ENCODE measurements at places on chromosomes 7 and 10. TPM values are rescaled to one million over a fixed set of nuclear protein-coding genes. Genes with fewer than 3 reads are reported as not detected.

The ABCB1 gene
- 109 TPM for total RNA-seq

The IKZF1 gene
- 48.4 TPM for total RNA-seq

The SFRP4 gene
- not detected for total RNA-seq

The CYP2C8 gene
- 2.9 TPM for total RNA-seq

The CC2D2B gene
- total RNA-seq, result 1.6 TPM

The GRM3 gene
- total RNA-seq, result not detected

The CYP2C9 gene
- total RNA-seq, result 12.4 TPM

DNA sequence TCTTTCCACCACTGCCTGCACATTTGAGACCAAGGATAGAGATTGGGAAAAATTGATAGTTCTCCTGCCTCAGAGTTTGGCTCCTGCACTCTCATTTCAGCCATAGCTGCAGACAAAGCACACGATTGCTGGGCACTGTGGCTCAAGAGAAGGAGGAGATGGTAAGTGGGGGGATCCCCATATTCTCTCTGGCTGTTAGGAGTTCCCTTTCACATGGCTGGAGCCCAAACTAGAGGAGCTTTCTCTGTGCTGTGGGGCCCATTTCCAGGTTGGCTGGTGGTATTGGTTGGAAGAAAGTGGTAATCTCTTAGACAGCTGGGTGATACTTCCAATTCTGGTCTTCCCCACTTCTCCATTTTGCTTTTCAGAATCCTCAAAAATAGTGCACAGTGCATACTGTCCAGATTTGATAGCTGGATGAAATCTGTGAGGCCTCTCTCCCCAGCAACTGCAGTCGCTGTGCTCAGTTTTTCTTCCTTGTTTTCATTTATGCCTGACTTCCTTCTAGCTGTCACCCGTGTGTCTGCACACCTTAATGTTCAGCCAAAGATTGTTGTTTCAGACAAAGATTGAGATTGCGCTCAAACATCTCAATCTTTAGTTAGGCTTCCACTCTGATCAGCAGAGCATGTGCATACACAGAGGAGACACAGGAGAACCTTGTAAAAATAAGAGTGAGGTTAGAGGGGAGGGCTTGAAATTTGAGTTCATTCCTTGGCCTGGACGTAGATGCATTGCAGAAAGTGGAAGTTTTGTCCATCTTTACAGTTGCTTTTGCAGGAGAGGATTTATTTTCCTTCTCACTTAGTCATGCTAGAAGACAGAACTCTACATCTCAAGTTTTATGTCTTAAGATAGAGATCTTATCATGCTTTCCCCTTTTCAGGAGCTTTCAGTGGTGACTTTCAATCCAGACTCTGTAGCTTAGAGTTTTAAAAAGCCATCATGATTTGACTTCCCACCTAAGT is 28.6 kb downstream of the RABGEF1 start:
- no peak for DNase-seq
- H3K4me3 ChIP-seq, result no peak overlapping the region
- H3K4me1 ChIP-seq, result peaks cover 33% of the 10 kb centered on the region
- no peaks in the 10 kb centered on the region for H3K27me3 ChIP-seq
- H3K36me3 ChIP-seq, result no peaks in the 10 kb centered on the region

GRCh38 chr10:82278401-82279182 is 403.6 kb downstream of the NRG3 start:
- no peak overlapping the region for H3K4me3 ChIP-seq
- H3K36me3 ChIP-seq, result no peaks in the 10 kb centered on the region
- DNase-seq, result peak; percentile 9
- no peaks in the 10 kb centered on the region for H3K27me3 ChIP-seq

- no peak overlapping the region for H3K27ac ChIP-seq
- no peak overlapping the region for H3K4me3 ChIP-seq
- H3K36me3 ChIP-seq, result no peaks in the 10 kb centered on the region
- no peak for DNase-seq
- H3K4me1 ChIP-seq, result peaks cover 9% of the 10 kb centered on the region
These were observed 10.8 kb upstream of the GATA3 start for GRCh38 chr10:8043569-8044306.

DNA sequence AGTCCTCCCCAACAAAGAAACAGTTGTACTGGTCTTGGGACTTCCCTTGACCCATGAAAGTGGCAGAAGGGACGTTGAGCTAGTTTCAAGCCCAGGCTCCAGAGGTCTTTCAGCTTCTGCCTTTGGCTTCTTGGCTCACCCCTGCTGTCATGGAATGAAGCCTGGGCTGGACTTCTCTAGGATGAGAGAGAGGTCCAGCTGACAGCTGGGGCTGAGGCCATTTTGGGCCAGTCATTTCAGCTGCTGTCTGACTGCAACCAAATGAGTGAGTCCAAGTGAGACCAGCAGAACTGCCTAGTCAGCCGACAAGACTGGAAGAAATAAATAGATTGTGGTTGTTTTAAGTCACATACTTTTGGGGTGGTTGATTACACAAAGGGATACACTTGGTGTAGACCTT is 76.6 kb downstream of the TMEM178B start:
- DNase-seq, result no peak
- no peaks in the 10 kb centered on the region for H3K27me3 ChIP-seq
- H3K4me1 ChIP-seq, result no peaks in the 10 kb centered on the region

- no peaks in the 10 kb centered on the region for H3K36me3 ChIP-seq
- no peak overlapping the region for H3K27ac ChIP-seq
- no peaks in the 10 kb centered on the region for H3K27me3 ChIP-seq
These were observed 291.7 kb downstream of the TCF7L2 start for GRCh38 chr10:113241599-113242360.

- H3K4me3 ChIP-seq, result no peak overlapping the region
- H3K27ac ChIP-seq, result no peak overlapping the region
- no peak for DNase-seq
- H3K27me3 ChIP-seq, result peaks cover 52% of the 10 kb centered on the region
- peaks cover 23% of the 10 kb centered on the region for H3K4me1 ChIP-seq
- no peaks in the 10 kb centered on the region for H3K36me3 ChIP-seq
These were observed 3.2 kb downstream of the DPYSL4 start for GRCh38 chr10:132189810-132190422.

DNA sequence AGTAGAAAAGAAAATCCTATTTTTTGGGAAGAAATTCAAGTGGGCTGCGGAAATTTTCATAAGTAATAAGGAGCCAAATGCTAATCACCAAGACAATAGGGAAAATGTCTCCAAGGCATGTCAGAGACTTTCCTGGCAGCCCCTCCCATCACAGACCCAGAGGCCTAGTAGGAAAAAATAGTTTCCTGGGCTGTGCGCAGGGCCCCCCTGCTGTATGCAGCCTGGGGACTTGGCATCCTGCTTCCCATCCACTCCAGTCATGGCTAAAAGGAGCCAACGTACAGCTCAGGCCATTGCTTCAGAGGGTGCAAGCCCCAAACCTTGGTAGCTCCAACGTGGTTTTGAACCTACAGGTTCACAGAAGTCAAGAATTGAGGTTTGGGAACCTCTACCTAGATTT is 12.8 kb upstream of the POT1 start:
- no peak overlapping the region for H3K27ac ChIP-seq
- H3K27me3 ChIP-seq, result no peaks in the 10 kb centered on the region
- no peaks in the 10 kb centered on the region for H3K36me3 ChIP-seq
- no peaks in the 10 kb centered on the region for H3K4me1 ChIP-seq
- no peak for DNase-seq

DNA sequence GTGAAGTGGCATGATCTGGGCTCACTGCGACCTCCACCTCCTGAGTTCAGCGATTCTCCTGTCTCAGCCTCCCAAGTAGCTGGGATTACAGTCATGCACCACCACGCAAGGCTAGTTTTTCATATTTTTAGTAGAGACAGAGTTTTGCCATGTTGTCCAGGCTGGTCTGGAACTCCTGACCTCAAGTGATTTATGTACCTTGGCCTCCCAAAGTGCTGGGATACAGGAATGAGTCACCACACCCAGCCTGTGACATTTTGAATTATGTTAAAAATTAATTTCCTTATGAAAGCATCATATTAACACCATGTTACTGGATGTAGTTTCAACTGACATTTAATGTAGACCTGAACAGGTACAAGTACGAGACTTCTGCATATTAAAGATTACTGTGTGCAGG is 24.3 kb downstream of the ABCB4 start:
- no peaks in the 10 kb centered on the region for H3K27me3 ChIP-seq
- no peaks in the 10 kb centered on the region for H3K36me3 ChIP-seq
- H3K4me1 ChIP-seq, result no peaks in the 10 kb centered on the region
- H3K27ac ChIP-seq, result no peak overlapping the region
- H3K4me3 ChIP-seq, result no peak overlapping the region

DNA sequence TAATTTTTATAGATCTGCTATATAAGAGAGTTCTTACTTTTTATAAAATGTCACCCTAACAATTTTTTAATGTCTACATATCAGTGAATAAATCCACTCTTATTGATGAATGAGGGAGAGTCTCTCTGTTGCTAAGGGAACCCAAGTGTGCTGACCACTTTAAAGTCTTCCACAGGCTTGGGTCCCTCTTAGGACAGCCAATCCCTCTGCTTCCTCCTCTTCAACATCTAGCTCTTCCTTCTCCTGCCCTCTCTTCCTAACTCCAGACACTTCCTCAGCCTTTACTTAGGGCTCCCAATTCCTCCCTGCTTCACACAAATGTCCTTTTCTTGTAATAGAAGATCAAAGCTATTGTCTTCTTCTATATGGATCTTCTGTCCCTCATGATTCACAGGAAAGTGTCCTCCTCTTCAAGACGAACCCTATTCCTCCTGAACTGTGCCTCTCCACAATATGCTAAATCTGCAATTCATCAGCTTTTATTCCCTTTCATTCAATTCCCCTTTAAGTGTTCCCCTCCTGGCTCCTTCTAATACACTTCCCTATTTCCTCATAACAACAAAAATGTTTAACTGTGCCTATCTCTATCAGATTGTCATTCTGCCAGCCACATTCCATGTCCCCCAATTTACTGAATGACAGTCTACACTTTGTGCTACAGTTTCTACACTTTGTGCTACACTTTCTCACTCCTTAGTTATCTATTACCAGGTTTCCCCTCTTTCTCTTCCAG is 37.7 kb downstream of the CDK6 start:
- H3K27me3 ChIP-seq, result no peaks in the 10 kb centered on the region
- no peak overlapping the region for H3K27ac ChIP-seq
- H3K4me3 ChIP-seq, result no peak overlapping the region
- H3K4me1 ChIP-seq, result peaks cover 69% of the 10 kb centered on the region
- DNase-seq, result no peak
- H3K36me3 ChIP-seq, result no peaks in the 10 kb centered on the region

- no peak overlapping the region for H3K4me3 ChIP-seq
- no peak overlapping the region for H3K27ac ChIP-seq
These were observed 151.7 kb upstream of the TAC1 start for GRCh38 chr7:97580205-97580604.

DNA sequence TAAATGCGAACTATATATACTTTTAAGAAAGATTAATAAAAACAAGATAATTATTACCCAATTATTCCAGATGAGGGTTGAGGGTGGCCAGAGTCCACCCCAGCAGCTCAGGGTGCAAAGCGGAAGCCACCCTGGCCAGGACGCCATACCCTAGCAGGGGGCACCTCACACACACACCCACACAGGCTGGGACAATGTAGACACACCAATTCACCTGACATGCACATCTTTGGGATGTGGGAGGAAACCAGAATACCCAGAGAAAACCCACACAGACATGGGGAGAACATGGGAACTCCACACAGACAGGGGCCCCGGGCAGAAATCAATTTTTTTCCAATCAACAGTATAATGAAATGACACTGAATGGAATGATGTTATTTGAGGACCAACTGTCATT is 86.0 kb downstream of the RTKN2 start:
- H3K4me1 ChIP-seq, result no peaks in the 10 kb centered on the region
- H3K36me3 ChIP-seq, result no peaks in the 10 kb centered on the region
- H3K27me3 ChIP-seq, result no peaks in the 10 kb centered on the region
- no peak overlapping the region for H3K4me3 ChIP-seq
- DNase-seq, result no peak

DNA sequence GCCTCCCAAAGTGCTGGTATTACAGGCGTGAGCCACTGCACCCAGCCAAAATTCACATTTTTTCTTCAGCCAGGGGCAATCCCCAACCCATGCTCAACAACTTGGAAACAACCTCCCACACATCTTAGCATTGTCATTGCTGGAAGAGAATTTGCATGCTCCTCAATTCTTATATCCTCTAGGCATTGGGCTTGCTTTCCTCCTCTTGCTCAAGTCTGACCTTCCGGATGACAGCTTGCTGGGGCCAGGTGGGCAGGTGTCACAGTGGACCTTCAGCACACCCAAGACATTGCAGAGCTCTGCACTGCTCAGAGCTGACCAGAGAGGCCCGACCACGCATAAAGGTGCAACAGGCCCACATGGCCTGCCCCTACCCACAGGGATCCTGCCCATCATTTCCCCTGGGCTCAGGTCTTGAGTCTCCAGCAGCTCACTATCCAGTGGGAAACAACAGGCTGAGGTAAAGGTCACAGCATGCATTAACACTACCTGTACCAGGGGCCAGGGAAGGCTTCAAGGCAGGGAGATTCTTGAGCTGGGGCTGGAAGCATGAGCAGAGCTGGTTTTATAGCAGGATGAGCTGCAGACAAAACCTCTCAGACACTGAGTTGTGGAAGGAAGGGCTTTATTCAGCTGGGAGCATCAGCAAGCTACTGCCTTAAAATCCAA is 6.8 kb upstream of the GPR15LG start:
- no peak overlapping the region for H3K27ac ChIP-seq
- DNase-seq, result no peak
- H3K4me3 ChIP-seq, result no peak overlapping the region
- H3K27me3 ChIP-seq, result no peaks in the 10 kb centered on the region
- H3K4me1 ChIP-seq, result peaks cover 17% of the 10 kb centered on the region

- DNase-seq, result no peak
- no peaks in the 10 kb centered on the region for H3K36me3 ChIP-seq
- no peak overlapping the region for H3K27ac ChIP-seq
- no peaks in the 10 kb centered on the region for H3K27me3 ChIP-seq
- no peak overlapping the region for H3K4me3 ChIP-seq
- no peaks in the 10 kb centered on the region for H3K4me1 ChIP-seq
These were observed 474.1 kb downstream of the PTPRN2 start for GRCh38 chr7:158113321-158114025.

GRCh38 chr10:35364808-35365207 is 28.5 kb downstream of the CCNY start:
- no peak overlapping the region for H3K4me3 ChIP-seq
- H3K27me3 ChIP-seq, result no peaks in the 10 kb centered on the region
- H3K4me1 ChIP-seq, result peaks cover 54% of the 10 kb centered on the region
- no peaks in the 10 kb centered on the region for H3K36me3 ChIP-seq
- peak overlapping the region; percentile 11 for H3K27ac ChIP-seq
- no peak for DNase-seq

GRCh38 chr7:1724118-1724910 is 54.2 kb downstream of the ELFN1 start:
- no peaks in the 10 kb centered on the region for H3K36me3 ChIP-seq
- H3K4me3 ChIP-seq, result no peak overlapping the region
- H3K27me3 ChIP-seq, result peaks cover 25% of the 10 kb centered on the region
- DNase-seq, result no peak

Data from transverse colon (tissue), 4 donors.